Brain pericyte (primary cell): ENCODE measurements at places on chromosomes 4 and X.

DNA sequence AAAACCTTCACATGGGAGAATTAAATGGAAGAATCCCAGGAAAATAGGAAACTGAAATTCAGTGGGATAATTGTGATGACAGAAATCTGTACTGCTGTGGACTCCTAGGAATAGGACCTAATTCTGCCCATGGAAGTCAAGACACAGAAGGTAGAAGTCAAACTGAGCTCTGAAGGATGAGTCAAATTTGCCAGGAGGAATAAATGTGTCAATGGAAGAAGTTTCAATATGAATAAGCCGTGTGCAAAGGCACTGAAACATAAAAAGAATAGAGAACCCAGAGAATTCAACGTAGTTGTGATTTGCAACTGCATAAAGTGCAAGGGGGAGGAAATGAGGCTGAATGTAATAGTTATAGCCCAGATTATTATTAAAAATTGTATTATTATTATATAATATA lies 11.6 kb downstream of the ENAM start:
- DNase-seq, result no peak

DNA sequence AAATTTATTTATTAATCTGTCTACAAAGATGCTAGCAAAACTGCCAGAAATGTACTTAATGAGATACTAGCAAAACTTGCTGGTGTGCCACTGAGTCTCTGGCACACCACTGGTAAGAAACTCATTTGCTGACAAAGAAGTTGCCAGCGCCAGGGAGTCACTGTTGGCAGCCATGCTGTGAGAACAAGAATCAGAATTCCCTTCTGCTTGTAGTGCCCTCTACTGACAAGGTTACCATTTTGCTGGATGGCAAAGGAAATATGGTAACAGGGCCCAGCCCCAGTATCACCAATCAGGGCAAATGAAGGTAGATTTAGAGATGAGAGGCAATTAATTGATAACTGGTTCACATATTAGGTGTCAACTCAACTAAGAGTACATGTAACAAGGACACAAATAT lies 750.1 kb upstream of the ADGRL3 start:
- DNase-seq, result no peak

GRCh38 chrX:133660281-133660680 lies 245.0 kb upstream of the GPC4 start:
- no peak for DNase-seq

GRCh38 chr4:74294681-74295080 lies 13.6 kb upstream of the EPGN start:
- DNase-seq, result no peak

DNA sequence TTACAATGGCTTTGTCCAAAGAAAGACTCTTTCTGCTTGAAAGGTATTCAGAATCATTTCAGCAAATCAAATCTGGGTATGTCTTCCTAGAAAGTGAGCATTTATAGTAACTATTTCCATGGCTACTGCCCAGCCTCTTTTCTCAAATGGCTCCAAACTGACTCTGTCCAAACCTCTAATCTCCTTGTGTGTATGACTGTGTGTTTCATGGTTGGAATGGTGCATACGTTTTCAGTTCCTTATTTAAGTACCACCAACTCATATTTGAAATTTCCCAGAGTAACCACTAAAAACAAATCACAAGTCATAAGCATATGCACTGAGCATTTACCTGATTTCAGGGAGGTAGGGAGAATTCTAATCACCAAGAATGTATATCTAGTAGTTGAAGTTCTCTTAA lies 106.0 kb downstream of the TMEM144 start:
- DNase-seq, result no peak

DNA sequence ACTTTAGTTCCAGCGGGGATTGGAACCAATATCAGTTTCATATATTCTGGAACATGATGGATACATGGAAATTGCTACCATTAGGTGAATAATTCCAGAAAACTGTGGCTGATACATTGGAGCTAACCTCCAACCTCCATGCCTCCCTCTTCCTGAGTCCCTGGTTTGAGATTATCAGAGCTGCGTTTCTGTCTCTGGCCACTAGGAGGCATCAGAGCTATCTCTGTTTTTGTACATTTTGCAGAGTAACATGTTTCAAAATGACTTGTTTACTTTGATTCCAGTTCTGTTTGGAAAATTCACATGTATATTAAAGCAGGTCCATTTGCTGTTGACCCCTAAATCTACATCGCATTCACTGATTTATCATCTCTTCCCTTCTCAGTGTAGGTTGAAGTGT lies 2.4 kb upstream of the RAB40AL start:
- no peak for DNase-seq

- no peak for DNase-seq
Measured at GRCh38 chrX:150094996-150095395, 156.7 kb upstream of the EOLA2 start.

DNA sequence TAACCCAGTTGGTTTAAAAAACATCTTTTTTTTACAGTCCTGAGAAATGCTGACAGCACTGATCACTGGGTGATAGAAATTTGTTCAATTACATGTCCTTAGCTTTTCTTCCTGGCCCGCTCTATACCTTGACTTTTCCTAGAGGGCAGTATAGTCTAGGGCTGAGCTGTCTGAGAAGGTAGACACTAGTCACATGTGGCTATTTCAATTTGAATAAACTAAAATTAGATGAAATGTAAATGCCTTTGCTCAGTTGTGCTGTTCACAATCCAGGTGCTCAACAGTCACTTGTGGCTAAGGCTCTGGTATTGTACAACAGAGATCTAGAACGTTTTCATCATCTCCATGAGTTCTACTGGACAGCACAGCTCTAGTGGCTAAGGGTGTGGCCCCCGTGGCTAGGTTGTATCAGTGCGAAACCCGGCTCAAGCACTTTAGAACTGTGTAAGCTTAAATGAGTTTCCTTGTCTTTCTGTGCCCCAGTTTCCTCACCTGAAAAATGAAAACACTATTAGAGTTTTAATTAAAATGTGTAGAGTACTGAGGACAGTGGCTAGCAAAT lies 111.6 kb upstream of the WDR17 start:
- no peak for DNase-seq

GRCh38 chr4:27062256-27062655 lies 201.6 kb downstream of the STIM2 start:
- DNase-seq, result no peak

- no peak for DNase-seq
Measured at GRCh38 chr4:26959654-26960047, 99.0 kb downstream of the STIM2 start.
